CD4-positive, alpha-beta T cell treated with Interleukin-6 for 4 hours (primary cell): ENCODE measurements at places on chromosomes 11 and 22.
A peak's percentile ranks its signal among the peaks of the same experiment; 100 is the strongest.

DNA sequence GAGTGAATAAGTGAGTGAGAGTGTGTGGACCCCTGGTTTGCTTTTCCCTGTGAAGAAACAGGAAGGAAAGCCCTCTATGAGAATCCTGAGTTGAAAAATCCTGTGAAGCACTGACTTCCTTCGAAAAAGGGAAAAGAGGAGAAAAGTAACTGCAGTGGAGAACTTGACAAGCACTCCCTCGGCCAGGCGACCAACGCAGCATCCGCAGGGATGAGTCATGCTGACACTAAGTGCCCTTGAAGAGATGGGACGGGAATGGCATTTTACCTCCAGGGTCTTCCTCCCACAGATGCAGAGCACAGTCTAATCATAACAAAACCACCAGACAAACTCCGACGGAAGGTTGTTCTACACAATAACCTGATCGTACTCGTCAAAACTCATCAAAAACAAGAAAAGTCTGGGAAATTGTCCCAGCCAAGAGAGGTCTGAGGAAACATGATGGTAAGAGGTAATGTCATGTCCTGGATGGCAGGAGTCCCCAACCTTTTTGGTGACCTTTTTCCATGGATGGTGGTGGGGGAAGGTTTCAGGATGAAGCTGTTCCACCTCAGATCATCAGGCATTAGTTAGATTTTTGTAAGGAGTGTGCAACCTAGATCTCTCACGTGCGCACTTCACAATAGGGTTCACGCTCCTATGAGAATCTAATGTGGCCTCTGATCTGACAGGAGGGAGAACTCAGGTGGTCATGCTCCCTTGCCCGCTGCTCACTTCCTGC lies 132.2 kb upstream of the B3GAT1 start:
- no peak for DNase-seq

DNA sequence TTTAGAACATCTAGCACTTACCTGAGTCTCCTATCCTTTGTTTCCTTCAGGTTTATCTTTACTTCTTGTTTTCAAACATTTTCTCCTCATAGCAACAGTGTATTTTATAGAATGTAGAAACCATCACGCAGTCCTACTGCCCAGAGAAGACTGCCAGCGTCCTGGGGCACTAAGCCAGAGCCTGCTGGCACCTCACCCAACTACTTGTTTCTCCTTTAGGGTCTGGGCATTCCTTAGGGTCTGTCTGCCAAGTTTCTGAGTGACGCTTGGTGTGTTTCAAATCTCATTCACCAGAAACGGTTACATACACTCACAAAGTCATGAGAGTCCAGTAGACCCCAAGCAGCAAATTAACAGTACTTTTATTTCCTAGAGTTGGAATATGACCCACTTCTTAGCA lies 49.6 kb upstream of the SLC25A1 start:
- DNase-seq, result no peak

GRCh38 chr11:103378931-103379330 lies 269.7 kb downstream of the DYNC2H1 start:
- no peak for DNase-seq

- DNase-seq, result no peak
These were observed 41.5 kb upstream of the PPARA start for GRCh38 chr22:46108564-46109473.

DNA sequence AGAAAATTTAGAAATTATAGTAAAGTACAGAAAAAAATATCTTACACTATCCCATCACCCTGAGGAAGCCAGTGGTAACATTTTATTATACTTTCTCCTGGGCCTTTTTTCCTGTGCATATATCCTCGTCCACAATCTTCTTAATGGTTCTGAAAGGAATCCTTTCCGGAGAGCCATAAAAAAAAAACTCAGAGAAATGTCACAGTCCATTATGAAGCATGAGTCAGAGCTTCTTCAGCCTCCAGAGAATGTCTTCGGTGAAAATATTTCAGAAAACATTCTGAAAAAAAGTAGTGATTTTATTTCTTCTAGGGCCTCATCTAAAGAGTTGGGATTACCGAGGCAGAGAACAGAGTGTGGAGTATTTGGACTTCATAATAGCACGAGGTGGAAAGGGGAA lies 163.4 kb downstream of the INSC start:
- DNase-seq, result no peak

- no peak for DNase-seq
These were observed 102.1 kb downstream of the RASSF10 start for GRCh38 chr11:13110929-13111812.

- no peak for DNase-seq
These were observed 102.6 kb downstream of the GALNT18 start for GRCh38 chr11:11519184-11519583.

- DNase-seq, result no peak
These were observed 27.6 kb upstream of the SIK2 start for GRCh38 chr11:111574373-111575225.

DNA sequence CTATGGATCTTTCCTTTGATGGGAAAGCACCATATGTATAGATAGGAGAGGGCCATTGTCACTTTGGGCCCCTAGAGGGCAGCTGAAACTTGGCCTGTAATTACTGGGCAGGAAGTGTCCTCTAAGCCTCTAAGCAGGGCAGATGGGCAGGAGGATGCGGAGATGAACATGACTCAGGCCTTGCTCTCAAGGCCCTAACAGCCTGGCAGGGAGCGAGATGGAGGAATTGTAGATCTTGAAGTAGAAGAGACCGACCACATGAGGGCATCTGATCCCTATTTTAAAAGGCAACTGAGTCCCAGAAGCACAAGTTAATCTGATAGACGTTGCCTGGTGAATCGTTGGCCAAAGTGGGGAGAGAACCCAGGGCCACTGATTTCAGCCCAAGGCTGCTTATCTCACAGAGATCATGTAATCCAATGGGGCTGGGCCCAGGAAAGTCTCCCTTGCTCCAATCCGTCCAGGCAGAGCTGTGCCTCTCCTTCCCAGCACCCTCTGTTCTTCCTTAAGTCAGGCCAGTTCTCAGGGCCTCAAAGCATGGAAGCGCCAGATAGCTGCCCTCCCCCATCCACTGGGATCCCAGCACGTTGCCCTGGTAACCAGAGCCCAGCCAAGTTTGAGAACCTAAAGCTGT lies 2.5 kb upstream of the SEPTIN3 start:
- DNase-seq, result peak; percentile 49

DNA sequence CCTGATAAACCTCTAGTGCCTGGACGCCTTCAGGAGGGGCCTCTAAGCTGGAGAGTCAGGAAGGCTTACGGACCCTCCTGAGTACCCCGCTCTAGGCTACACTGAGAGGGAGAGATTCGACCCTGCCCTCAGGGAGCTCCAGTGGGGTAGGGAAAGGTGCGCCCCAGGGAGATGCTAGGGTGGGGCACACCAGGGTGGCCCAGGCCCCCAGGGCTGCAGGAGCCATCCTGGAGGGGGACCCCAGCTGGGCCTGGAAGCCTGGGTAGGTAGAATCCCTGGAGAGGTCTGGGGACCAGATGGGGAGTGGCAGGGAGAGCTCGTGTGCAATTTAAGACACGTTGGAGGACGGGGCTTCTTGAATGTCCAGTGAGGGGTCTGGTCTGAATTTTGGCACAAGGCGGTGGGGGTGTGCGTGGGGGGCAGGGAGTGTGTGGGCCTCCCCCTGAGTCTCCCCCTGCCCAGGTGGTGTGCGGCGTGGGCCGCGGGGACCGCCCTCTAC lies 4.7 kb downstream of the CARNS1 start:
- peak; percentile 1 for DNase-seq

GRCh38 chr11:789943-790342 lies at the start of gene CEND1:
Gene CEND1, minus strand, starts transcription at chr11:790090. Its CDS starts 1,514 bp downstream, at chr11:788576.
- peak; percentile 48 for DNase-seq

DNA sequence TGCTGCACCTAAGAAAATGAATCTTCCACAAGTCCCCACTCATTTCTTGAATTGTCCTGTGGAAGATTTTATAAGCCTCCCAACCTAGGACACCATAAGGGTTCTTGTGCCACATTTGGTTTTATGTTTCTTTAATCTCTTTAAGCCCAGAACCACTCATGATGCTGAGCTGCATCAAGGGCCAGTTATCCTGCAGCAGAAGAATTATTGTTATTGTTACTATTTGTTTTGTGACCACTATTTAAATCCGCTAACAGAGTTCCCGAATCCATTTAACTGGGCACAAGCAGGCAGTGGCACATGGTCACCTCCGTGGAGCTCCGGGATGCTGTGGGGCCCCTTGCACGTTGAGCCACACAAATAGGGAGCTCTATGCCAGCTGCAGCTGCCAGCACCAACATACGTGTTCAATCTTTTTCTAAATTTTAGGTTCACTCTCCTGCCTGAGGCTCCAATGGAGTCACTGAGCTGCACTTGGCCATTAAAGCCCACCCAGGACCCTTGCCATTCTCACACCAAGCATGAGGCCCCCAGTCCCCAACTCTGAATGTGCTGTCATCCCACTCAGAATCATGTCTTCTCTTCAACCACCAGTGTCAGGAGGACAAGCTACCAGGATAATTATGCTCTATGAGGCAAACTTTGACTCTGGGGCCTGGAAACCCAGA lies 60.6 kb downstream of the DGCR2 start:
- no peak for DNase-seq

GRCh38 chr11:69178819-69179482 lies 23.2 kb downstream of the SMIM38 start:
- no peak for DNase-seq

DNA sequence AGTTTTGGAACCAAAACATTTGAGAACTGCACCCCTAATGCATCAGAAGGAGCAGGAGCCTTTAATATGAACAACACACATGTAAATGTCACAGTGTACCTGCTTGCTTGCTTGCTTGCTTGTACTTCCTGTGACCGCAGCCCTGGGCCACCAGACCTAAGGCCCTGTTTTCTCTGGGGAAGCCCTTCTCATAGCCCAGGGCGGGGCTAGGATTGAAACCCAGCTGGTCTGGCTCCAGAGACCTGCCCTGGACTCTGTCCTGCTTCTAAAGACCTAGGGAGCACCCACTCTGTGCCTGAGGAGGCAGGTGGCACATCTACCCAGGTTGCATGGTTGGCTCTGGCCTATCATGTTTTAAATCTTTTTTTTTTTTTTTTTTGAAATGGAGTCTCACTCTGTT lies 7.6 kb upstream of the MCM5 start:
- DNase-seq, result no peak

- no peak for DNase-seq
These were observed 2.2 kb downstream of the PHRF1 start for GRCh38 chr11:578276-579035.

DNA sequence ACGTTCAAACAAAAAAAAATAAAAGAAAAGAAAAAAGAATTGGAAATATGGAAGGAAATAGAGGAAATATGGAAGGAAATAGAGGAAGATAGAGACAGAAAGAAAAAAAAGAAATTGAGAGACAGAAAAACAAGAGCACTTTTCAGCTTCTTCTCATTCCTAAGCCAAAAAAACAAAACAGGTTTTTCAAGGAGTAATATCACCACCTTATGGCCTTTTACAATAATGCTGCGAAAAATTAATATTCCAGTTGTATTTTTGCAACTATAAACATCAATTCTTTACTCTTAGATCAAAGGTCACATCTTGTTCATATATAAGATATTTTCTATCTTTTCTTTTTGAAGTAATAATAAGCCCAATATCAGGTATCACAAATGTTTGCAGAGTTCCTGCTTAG lies 328.3 kb downstream of the FAT3 start:
- DNase-seq, result no peak

GRCh38 chr11:13168271-13168670 lies 109.3 kb upstream of the BMAL1 start:
- no peak for DNase-seq

DNA sequence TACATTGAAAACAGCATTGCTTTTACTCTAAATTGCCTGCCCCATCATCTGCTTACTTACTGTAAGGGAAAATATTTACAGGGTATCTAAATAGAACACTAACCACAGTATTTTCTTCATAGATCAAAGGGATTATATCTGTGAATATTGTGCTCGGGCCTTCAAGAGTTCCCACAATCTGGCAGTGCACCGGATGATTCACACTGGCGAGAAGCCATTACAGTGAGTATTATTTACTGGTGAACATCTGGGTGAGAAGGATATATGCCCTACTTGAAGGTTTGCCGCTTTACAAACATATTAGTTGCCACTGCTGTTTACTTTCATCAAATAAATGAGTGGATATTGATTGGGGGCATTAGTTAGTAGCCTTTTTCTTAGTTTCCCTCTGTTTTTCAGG lies 5.9 kb upstream of the CNTF start:
- no peak for DNase-seq
